T-helper 17 cell (primary cell): ENCODE measurements at places on chromosomes 6 and 20. TPM values are rescaled to one million over a fixed set of nuclear protein-coding genes. Genes with fewer than 3 reads are reported as not detected.

GABRR1 gene
- total RNA-seq: not detected

C6orf58 gene
- not detected for total RNA-seq

CLPSL2 gene
- not detected for total RNA-seq

GTPBP2 gene
- 65.3 TPM for total RNA-seq

IRAK1BP1 gene
- total RNA-seq: 1.1 TPM

SLC52A3 gene
- not detected for total RNA-seq

RIN2 gene
- 1.0 TPM for total RNA-seq

OPN5 gene
- not detected for total RNA-seq

CLDN20 gene
- total RNA-seq: not detected

MATN4 gene
- total RNA-seq: not detected

LTA gene
- 26.0 TPM for total RNA-seq

FAM184A gene
- 3.5 TPM for total RNA-seq

MTHFD1L gene
- total RNA-seq: 14.5 TPM

- DNase-seq: no peak
Observed at GRCh38 chr20:63079971-63080370, 73.2 kb upstream of the BHLHE23 start.

DNA sequence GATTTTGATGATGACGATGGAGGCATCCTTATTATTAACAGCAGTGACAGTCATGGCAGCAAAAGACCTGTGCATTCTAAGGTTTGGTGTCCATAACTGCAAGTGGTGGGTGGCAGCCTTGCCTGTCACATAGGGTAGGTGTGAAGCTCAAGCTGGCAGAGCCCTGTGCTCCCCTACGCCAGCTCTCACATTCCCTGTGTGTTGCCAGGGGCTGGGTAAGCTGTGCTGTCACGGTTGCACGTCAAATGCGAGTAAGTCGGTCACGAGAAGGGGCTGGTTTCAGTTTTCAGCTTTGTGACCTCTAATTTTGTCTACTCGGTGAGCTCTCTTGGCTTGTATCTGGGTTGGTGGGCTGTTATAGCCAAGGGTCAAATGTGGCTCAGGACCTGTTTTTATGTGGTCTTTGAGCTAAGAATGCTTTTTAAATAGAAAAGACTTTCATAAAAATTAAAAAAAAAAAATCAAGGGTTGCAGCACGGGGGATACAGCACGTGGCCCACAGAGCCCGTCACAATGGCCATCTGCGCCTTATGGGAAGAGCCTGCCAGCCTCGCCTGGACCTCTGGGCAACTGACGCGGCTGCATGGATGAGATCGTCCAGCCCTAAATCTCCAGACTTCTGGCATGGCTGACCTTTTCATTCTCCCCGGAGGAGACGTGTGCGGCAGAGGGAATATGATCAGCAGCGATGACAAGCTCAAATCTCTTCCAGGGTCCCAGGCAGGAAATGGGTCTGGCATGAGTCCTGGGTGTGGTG lies 148.5 kb downstream of the PHACTR3 start:
- no peak for DNase-seq

DNA sequence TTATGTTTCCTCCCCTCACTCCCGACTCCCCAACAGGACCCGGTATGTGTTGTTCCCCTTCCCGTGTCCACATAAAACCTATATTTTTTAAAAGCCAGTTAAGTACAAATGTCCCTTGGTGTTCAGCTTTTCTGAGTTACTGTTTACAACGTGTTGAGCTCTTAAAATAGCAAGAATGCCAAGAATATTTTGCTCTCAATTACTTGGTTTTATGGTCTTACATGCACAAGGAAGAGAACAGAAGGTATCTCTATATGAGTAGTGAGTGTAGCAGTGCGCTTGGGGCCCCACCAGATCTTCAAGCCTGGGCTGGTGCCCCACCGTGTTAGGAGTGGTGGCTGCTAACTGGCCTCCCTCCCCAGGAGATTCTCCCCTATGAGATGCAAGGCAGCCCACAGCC lies 75.3 kb downstream of the RIN2 start:
- no peak for DNase-seq

DNA sequence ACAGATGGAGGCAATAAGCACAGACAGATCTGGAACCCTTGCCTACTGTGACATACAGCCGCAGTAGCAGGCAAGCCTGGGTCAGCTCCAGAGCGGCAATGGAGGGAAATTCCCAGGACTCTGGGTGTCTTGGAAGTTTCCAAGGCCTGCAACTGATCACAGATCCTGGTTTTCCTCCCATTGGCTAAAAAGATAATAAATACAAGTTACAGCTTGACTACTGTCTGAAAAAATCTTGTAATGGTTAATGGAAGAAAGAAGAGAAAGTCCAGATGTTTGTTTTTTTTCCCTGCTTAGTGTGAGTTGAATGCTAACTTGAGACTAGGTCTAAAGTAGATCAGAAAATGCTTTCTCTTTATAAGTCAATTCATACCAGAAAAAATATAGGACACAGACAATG lies 307.6 kb downstream of the ALDH8A1 start:
- no peak for DNase-seq

- no peak for DNase-seq
Observed at GRCh38 chr6:113786168-113786567, 71.0 kb upstream of the MARCKS start.

- no peak for DNase-seq
Observed at GRCh38 chr6:13941902-13942301, 17.1 kb downstream of the RNF182 start.

GRCh38 chr20:1119128-1119505 lies 715 bp downstream of the PSMF1 start:
- DNase-seq: no peak

DNA sequence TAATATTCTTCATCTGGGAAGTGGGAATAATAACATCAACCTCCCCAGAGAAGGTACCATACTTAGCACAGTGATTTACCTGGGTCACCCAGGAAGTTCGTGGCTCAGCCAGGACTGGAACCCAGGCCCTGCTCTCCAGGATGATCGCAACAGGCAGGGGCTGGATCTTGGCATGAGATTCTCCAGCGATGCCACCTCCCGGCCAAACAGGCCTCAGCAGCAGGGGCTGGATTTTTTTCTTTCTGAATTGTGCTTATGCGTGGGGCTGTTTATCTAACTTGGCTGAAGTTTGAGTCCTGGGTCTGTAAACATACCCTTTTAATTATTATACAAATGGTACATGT lies 129.5 kb upstream of the PTPN1 start:
- no peak for DNase-seq

DNA sequence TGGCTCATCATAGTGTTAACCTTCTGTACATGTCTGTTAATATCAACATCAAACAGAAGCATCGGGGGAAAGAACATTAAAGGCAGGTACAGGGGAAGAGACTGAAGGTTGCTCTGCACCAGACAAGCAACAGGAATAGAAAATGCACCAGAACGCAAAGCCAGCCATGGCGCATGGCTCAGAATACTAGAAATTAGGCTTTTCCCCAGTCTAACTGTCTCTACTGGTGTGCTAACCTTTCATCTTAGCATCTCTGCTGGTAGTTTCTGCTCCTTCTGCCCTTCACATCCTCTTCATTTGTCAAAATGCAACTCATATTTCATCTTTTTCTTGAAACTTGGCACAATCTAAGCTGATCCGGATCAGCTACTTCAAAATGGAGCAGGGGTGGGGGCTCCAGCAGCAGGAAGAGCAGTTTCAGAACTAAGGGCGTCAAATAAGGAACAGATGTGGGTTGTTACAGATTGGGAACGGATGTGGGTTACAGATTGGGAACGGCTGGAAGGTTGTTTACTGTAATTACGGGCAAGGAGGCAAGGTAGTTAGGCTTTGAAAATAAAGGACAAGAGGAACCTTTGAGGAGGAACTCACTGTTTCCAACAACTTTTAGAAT lies 13.1 kb upstream of the RNASET2 start:
- no peak for DNase-seq

DNA sequence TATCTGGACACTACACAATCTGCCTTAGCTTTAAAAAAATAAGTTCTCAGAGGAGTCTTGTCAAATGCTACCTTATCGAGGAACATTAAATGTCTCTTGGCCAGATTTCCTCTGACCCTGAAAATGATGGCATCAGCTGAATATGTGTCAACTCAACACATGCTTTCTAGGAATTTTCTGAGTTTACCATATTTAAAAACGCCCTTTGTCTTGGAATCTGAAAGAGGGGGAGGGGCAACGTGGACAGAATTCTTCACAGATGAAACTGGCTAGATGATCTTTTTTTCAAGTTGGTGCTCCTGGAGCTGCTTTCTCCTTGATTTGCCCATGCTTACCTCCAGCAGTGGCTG lies 5.1 kb downstream of the SOX4 start:
- DNase-seq: no peak

- DNase-seq: no peak
Observed at GRCh38 chr6:1438471-1438881, 49.1 kb downstream of the FOXF2 start.

GRCh38 chr20:42901689-42902440 lies 287.8 kb downstream of the PTPRT start:
- DNase-seq: no peak

- DNase-seq: no peak
Observed at GRCh38 chr6:28218312-28219248, 6.5 kb upstream of the ZSCAN9 start.

DNA sequence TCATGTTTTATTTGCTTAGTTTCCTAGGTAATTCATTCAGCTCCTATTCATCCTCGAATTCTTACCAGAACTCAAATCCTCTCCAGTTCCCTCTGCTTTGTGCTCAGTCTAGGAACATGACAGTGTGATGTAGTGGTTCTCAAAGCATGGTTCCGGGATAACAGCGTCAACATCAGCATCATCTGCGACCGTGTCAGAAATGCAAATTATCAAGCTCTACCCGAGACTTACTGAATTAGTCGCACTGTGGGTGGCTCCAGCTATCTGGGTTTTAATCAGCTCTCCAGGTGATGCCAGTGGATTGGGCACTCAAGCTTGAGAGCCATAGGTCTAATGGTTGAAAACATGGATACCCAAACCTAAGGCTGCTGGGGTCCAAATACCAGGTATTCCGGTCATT lies 7.7 kb upstream of the STK35 start:
- no peak for DNase-seq

GRCh38 chr6:37906121-37906520 lies 86.6 kb downstream of the ZFAND3 start:
- no peak for DNase-seq

DNA sequence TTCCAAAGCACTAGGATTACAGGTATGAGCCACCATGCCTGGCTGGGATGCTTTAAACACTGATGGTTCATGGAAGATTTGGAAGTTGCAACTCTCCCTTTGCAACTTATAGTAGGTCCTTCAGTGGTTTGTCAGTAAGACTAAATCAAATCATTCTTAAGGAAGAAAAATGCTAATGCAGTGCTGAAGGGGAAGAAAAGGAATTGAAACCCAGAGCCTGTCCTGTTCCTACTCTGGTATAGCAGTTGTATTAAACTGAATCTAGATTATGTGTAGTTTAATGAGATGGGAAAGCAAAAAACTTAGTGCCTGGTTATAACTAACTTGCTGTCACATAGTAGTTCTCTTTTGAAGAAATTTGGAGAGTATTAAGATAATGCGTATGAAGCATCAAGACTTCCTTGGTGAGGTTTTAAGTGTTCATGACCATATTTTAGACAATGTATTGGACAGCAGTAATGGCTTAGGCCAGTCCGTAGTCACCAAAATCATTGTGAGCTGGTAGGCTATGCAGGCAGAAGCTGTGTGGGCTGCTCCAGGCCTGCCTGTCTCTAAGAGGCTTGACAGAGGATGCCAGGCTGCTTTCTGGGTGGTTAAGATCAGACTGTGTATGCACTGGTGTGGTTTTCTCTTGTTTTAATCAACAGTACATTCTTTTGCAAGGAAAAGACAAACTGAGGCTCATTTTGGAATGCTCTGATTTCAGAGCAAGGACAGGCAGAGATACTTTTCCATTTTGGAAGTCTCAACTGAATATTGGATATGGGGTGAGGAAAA lies 14.0 kb downstream of the PAQR8 start:
- no peak for DNase-seq

- DNase-seq: no peak
Observed at GRCh38 chr6:126537061-126537816, 197.3 kb downstream of the CENPW start.

DNA sequence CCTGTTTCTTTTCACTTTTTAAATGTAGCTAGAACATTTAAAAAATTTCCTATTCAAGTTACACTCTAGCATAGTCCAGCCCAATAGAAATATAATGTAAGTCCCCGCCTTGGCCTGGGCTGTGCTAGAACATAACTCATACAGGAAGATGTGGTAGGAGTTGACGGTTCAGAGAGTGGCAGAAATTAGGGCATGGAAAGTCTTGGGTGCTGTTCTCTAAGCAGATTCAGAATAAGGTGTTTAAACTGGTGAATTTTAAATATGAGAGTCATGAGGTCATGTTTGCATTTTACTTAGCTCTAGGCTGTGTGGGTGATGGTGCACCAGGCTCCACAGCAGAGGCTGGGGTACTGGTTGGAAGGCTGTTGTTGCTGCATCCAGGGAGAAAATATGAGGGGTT lies 256.5 kb downstream of the FARS2 start:
- DNase-seq: peak; percentile 14

- DNase-seq: no peak
Observed at GRCh38 chr6:89140347-89141156, 5.3 kb upstream of the PM20D2 start.
